ENCODE measurements at places on chromosomes 16 and 17.

- no peak for DNase-seq
Observed at GRCh38 chr16:53886482-53887378, 182.8 kb downstream of the FTO start.

- no peak for DNase-seq
Observed at GRCh38 chr16:27475561-27475960, 73.6 kb downstream of the IL21R start.

DNA sequence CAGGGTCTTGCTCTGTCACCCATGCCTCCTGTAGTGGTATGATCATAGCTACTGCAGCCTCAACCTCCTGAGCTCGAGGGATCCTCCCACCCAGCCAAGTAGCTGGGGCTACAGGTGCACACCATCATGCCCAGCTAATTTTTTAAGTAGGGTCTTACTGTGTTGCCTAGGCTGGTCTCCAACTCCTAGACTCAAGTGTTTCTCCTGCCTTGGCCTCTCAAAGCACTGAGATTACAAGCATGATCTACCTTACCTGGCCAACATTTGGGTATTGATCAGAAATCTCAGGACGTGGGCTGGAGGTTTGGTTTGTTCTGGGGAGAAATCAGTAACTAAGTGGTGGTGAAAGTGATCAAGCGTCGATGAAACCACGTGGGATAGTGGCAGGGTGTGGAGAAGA lies 4.1 kb downstream of the CHD9 start:
- DNase-seq, result no peak

GRCh38 chr16:52350031-52350642 lies 196.8 kb downstream of the TOX3 start:
- DNase-seq, result no peak

GRCh38 chr16:89257281-89257731 lies 39.8 kb downstream of the ZNF778 start:
- DNase-seq, result no peak

DNA sequence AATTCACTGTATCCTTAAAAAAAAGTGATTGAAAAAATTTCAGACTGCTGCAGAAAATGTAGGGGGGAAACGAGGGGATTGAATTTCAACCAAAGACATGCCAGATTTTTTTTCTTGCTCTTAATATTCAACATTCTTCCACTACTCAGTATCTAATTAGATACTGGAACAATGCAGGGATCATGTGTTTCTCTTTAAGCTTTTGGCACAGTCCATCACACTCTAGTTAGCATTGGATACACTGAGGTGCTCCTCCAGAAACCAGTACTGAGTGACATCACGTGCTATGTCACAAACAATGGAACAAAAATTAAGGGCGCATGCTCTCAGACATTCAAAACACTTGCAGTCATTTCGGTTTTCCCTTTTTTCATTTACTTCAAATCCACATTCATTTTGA lies 298.6 kb upstream of the PSMD7 start:
- no peak for DNase-seq

DNA sequence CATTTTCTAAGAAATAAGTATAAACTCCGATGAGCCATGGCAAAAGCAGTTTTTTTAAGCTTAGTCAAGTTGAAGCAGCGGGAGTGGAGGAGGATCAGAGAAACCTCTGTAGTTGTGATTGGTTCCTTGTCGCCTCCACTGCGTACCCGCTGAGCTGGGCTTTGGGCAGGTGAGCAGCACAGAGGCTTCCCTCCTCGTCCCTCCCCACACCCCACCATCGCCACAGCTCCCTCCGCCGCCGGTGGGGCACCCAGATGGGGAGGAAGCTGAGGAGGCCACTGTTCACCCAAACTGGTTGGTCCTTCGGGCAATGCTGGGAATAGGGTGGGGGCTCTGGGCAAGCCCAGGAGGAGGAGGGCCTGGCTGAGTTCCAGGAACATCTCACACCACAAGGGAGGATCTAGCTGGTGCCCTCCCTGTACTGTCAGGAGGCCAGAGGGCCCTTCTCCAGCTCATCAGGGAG lies 5.2 kb upstream of the MRPL38 start:
- DNase-seq, result no peak

GRCh38 chr16:5906351-5906750 lies 808.8 kb upstream of the EEF2KMT start:
- no peak for DNase-seq

DNA sequence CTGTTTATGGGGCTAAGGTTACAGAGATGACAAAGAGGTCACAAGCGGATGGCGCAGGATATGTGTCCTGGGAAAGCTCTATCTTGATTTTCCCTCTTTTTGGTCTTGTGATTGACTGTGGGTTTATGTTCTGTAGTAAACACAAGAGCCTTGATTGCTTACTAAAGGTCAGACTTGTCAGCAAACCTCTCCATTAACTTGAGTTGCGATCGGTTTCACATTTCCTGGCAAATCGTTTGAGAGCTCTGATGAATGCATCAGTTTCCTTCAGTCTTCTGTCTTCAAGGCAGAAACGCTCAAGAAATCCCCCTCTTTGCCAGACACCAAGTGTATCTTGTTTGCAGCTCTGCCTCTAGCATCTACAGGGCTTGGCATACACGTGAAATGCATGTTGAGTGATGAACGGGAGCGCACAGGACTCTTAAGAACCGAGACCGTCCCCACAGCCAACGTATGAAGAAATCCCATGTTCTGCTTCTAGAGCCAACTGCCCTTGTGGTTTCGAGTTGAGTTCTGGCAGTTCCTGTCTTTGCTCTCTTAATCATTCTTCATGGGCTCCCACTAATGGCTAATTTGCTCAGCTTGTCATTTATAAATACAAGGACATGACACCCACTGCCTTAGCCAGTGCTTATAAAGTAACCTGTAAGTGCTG lies 143.3 kb downstream of the PITPNC1 start:
- DNase-seq, result peak; percentile 13

- peak; percentile 47 for DNase-seq
Observed at GRCh38 chr17:51860954-51861561, 297.5 kb downstream of the CA10 start.

- DNase-seq, result no peak
Observed at GRCh38 chr16:56679818-56680217, 2.5 kb upstream of the MT1X start.
